Dorsolateral prefrontal cortex (tissue), 122 donors: ENCODE measurements at places on chromosomes 11 and 22. TPM values are rescaled to one million over a fixed set of nuclear protein-coding genes. Genes with fewer than 3 reads are reported as not detected.

GRCh38 chr22:23181721-23182308 is 1.5 kb downstream of the BCR start:
- DNase-seq = no peak

DNA sequence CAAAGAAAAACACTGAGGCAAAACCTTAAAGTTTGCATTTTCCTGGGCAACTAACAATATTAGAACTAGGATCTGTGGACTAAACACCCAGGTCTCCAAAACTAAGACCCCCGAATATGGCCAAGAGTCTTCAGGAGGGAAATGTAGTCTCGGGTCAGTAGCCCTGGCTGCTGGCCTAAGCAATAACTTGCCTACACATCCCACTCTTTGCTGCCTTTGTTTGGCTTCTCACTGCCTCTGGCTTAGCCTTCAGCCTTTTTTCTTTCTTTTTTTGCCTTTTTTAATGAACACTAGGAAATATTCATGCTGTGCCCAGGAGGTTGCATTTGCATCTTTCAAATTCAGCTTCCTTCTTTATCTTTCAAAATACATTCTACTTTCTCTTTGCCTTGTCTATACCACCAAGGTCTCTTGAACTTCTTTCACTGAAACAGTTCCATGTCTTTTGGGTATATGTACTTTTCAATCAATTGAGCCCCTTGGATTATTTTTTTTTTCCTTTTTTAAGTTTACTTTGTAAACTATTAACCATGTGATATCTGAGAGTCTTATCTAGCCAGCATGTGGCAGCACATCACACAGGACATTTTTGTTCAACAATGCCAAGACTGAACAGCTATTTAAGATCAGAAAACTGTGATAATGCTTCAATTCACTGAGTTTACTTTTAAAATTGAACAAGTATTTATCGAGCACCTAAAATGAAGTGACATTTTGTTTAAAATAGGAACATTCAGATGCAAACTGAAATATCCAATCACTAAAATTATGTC is 165.0 kb upstream of the TRPC6 start:
- DNase-seq = no peak

GRCh38 chr22:31046539-31047226 is 34.4 kb upstream of the SMTN start:
- no peak for DNase-seq

- DNase-seq = no peak
These were observed 4.2 kb downstream of the CELSR1 start for GRCh38 chr22:46533070-46533833.

GRCh38 chr22:49139492-49140151 is 688.1 kb downstream of the BRD1 start:
- DNase-seq = peak; percentile 16

DNA sequence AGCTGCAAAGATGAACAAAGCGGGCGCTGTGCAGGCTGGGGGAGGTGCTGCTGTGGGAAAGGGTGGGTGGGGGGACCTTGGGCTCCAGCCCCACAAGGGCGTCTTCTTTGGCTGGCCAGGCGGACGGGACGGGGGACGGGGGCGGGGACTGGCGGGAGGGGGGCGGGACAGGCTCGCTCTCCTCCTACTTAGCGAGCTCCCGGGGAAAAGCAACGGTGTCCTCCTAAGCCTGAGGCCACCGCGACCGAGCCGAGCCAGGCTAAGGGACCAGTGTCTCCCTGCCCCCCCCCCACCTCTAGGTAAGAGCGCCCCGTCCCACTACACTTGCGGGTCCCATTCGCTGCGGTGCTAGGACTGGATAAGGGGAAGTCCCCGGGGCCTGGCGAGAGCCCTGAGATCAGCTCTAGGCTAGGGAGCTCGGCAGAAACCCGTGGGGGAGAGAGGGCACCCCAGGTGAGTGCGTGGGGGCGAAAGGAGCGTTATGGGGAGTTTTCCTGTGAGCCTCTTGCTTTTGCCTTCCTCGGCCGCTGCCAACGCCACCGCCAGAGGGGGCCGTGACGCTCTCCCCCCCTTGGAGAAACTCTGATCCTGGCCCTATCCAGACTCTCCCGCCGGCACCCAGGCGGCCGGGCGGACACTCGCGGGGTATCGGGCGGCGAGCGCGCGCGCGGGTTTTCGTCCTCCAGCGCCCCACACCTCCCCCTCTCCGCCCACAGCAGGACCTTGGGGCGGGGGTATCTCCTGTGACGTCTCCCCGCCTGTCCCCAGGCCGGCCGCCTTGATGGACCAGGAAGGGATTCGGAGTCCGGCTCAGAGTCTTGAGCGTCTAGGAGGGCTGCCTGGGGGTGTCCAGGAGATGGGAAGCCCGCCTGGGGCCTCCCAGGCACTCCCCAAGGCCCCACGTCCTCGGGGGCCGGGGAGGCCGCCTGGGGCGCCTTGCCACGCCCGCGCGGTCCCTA is at the start of gene PHLDB1:
Gene PHLDB1 (plus strand): TSS at position 215 of the 959 bp plus-strand sequence. CDS start 6,222 bp downstream, outside the sequence.
- DNase-seq = peak; percentile 85

GRCh38 chr11:41498726-41499125 is 39.3 kb upstream of the LRRC4C start:
- no peak for DNase-seq

DNA sequence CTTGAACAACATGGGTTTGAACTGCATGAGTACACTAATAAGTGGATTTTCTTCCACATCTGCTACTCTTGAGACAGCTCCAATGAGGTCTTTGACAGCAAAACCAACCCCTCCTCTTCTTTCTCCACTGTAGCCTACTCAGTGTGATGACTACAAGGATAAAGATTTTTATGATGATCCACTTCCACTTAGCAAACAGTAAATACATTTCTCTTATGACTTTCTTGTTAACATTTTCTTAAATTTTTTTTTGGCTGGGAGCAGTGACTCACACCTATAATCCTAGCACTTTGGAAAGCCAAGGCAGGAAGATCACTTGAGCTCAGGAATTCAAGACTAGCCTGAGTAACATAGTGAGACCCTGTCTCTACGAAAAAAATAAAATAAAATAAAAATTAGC is 9.9 kb upstream of the EIF4G2 start:
- no peak for DNase-seq

- no peak for DNase-seq
These were observed 573.0 kb downstream of the TBC1D22A start for GRCh38 chr22:47335460-47335859.

GRCh38 chr11:65351511-65351910 is 3.0 kb upstream of the TIGD3 start:
- no peak for DNase-seq

- no peak for DNase-seq
These were observed 397.4 kb downstream of the SOX6 start for GRCh38 chr11:15958910-15959309.

GRCh38 chr11:66879583-66879982 is 22.7 kb downstream of the LRFN4 start:
- no peak for DNase-seq

DNA sequence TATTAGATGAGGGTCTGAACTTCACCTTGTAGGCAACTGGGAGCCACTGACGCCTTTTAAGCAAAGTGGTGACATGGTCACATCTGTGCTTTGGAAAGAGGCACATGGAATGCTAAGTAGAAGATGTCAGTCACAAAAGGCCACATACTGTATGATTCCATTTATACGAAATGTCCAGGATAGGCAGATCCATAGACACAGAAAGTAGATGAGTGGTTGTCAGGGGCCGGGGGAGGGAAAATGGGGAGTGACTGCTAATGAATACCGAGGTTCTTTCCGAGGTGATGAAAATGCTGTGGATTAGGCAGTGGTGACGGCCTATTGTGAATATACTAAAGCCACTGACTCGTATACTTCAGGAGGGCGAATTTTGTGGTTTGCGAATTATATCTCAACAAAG is 20.6 kb downstream of the NECTIN1 start:
- DNase-seq = no peak

DNA sequence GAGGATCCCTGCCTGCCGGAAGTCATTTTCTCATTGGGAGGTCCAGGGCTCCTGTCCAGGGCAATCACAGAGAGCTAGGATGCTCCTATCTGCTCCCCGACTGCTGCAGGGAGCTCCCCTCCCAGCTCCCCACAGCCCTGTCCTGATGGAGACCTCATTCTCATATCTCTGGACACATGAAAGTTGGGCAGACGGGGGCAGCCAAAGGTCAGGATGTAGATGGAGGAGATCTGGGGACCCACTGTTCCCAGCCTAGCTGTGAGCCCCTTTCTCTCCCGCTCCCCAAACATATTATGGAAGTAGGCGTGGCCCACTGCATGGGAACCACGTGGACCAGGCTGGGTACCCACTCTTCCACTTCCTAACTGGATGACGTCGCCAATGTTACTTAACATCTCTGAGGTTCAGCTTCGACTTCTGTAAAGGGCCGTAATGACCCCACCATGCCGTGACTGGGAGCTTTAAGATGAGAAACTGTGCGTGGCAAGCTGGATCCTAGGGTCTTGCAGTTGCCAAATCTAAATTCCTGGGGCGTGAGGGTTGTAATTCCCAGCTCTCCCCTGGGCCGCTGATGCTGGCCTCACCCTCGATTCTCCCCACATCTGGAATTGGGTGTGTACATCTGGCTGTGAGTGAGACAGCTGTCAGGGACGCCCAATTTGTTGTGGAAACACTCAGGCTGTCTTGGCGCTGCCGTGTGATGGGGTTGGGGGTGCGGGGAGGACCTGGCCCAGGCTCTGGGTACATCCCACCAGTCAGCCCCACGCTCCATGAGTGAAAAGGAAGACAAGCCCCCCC is 1.8 kb downstream of the CDC42EP2 start:
- no peak for DNase-seq

DNA sequence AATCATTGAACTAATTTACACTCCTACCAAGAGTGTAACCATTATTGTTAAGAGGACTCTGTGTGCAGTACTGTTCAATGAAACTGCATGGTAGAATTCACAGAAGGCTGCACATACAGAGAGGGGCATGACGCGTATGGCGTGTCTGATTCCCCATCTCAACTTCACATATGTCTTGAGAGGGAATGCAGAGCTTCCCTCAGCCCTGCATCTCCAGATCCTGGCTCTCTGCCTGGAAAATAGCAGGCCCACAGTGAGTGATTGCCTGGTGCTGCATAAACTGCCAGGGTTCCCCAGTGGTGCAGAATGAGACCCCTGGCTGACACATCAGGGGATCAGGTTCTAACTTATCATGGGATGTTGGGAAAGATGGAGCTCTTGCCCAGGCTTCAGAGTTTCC is 260.2 kb upstream of the ISX start:
- DNase-seq = no peak

DNA sequence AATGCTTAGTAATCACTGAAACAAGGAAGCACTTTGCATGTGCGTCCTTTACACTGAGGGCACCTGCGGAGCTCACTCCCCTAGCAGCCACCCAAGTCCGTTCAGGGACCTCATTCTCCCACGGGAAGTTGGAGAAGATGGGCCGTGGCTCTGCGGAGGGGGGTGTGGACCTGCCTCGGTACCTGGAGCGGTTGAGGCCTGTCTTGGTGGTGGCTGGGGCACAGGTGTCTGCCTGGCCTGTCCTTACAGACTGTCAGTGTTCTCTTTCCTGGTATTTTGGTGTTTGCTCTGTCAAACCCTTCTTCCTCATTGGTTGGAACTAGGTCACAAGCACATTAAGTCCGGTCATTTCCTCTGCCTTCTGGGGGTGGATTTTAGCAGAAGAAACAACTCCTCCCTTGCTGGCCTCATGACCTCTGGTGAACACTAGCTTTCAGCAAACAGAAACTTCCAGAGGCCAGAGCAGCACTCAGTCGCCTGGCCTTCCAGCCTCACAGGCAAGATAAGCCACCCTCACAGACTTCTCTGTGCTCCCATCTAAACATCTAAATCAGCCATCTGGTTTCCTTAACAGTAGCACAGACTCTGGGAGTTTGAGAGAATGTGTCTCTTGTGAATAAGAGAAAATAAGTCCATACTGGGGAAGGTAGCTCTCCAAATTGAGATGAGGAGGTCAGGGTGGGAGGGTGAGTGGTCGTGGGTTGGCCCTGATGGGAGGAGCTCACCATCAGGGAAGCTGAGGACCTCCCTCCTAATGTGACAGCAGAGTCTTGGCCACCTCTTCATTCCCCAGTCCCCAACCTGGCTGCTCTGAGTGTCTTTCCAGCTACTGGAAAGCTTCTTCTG is 8.6 kb downstream of the SNAP29 start:
- no peak for DNase-seq

GRCh38 chr22:48065892-48066291 is 1303.4 kb downstream of the TBC1D22A start:
- no peak for DNase-seq

DNA sequence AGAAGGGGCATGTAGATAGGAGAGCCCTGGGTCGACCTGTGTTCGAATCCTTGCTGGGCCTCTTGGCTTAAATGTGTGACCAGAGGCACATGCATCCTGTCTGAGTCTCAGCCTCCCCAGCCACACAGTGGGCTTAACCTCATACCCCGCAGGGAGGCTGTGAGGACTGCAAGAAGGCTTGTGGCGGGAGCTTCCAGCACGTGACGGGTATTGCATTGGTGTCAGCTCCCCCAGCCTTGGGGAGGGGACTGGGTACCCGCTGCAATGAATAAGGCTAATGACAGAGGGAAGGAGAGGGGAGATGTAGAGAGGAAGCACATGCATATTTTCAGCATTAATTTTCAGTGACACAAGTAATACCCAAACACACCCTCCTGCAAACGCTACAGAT is 8.1 kb downstream of the RASD2 start:
- no peak for DNase-seq

- DNase-seq = no peak
These were observed 673 bp upstream of the PANX2 start for GRCh38 chr22:50169774-50170341.

GRCh38 chr11:116176484-116177005 is 596.2 kb downstream of the BUD13 start:
- no peak for DNase-seq

DNA sequence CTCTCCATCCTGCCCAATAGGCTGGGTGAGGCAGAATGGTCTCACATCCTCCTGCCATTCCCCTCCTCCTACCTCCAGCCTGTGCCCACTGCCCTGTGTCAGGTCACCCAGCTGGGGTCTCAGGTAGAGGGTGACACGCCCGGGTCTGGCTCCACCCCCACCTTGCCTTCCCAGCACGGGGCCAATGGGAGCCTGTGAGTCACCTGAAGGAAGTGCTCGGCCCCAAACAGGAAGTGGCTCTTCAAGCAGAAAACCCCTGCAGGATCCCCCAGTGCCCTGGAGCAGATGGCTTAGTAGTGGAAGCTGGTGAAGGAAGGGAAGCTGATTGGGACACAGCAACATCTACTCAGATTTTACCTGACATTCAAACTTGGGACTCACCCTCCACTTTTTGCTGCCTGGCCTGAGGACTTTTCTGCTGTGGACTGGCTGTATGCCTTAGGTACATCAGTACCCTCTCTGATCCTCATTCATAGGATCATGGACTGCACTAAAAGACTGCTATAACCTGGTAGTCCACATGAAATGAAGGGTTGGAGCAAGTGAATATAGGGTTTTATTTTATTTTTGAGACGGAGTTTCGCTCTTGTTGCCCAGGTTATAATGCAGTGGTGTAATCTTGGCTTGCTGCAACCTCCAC is 33.4 kb downstream of the GDPD5 start:
- DNase-seq = no peak

Gene ANO5
- 30.8 TPM for total RNA-seq

Gene MFNG
- 4.8 TPM for total RNA-seq

Gene NUDT8
- 9.8 TPM for total RNA-seq

Gene IL17REL
- not detected for total RNA-seq

Gene RAB38
- 0.48 TPM for total RNA-seq

Gene GLYATL2
- total RNA-seq = 0.77 TPM

Gene AIFM3
- total RNA-seq = 129 TPM

Gene SLC1A2
- 1,725 TPM for total RNA-seq

Gene PATE2
- 2.8 TPM for total RNA-seq

Gene SLC22A12
- total RNA-seq = not detected

Gene IRF7
- total RNA-seq = 10.8 TPM

Gene CD3G
- not detected for total RNA-seq

Gene PISD
- 72.9 TPM for total RNA-seq

Gene TSSK2
- total RNA-seq = not detected

Gene C22orf23
- 1.4 TPM for total RNA-seq

Gene C11orf87
- total RNA-seq = 45.3 TPM

Gene PAK1
- 239 TPM for total RNA-seq
